CD4-positive, alpha-beta T cell treated with Interleukin-1 beta for 1 hour (primary cell): ENCODE measurements at places on chromosomes 16 and 17.

GRCh38 chr16:61681673-61682072 lies 354.6 kb downstream of the CDH8 start:
- no peak for DNase-seq

- DNase-seq = no peak
These were observed 69.3 kb downstream of the ABCC1 start for GRCh38 chr16:16018705-16019104.

- DNase-seq = no peak
These were observed 6.0 kb downstream of the NAGPA start for GRCh38 chr16:5027575-5028235.

GRCh38 chr17:82378741-82379021 lies 7.1 kb downstream of the UTS2R start:
- no peak for DNase-seq

GRCh38 chr17:7132511-7133094 lies 18.0 kb upstream of the ASGR2 start:
- DNase-seq = peak; percentile 89

DNA sequence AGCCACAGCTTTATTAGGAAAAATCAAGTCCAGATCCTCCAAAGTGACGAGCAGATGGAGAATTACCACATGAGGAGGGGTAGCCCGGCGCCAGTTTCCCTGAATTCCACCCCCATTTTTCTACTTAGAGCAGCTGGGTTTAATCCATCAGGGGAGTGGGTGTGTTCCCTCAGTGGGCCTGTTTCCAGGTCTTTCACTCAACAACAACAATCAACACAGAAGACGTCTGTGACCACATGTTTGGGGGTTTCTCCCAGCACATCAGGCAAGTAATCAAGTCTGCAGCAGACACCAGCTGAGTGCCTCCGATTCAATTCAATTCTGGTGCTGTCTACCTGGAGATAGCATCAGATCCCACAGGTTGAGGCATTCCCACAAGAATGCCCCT lies 6.8 kb downstream of the SLC6A2 start:
- DNase-seq = no peak

DNA sequence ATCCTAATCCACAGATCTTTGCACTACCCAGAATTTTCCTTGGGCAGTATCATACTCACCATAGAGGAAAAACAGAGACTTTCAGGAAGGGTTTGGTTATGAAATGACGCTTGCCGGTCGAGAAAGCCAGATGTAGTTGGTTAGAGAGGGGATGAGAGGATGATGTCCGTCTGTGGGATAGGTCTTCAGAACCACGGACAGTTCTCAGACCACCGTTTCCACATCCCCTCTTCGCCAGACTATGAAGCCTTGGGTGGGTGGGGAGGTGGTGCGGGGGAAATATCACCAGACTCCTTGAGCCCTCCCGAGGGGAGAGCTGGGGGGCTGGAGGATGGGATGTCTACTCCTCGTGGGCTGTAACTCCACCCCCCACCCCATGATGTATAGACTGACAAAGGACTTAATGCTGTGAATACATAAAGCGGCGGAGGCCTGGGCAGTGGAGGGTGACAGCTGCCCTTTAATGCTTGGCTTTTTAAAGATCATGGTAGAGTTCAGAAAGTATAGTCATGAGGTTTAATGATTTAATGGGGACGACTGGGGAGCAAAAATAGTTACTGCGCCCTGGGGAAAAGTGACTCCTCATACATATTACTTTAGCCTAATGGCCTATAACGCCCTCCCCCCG lies 96.6 kb downstream of the MRM1 start:
- no peak for DNase-seq

GRCh38 chr17:75350706-75351105 lies 54.8 kb downstream of the GRB2 start:
- no peak for DNase-seq

- peak; percentile 55 for DNase-seq
These were observed 21.7 kb downstream of the KNOP1 start for GRCh38 chr16:19696328-19696727.

GRCh38 chr16:67847064-67847861 lies at the start of gene CENPT:
Gene CENPT, minus strand, starts transcription at chr16:67847693. Its CDS starts 13,834 bp downstream, at chr16:67833859.
- DNase-seq = no peak

GRCh38 chr16:51579652-51580360 lies 428.7 kb upstream of the SALL1 start:
- no peak for DNase-seq

- peak; percentile 23 for DNase-seq
These were observed 29.9 kb downstream of the PIEZO1 start for GRCh38 chr16:88754912-88755744.

DNA sequence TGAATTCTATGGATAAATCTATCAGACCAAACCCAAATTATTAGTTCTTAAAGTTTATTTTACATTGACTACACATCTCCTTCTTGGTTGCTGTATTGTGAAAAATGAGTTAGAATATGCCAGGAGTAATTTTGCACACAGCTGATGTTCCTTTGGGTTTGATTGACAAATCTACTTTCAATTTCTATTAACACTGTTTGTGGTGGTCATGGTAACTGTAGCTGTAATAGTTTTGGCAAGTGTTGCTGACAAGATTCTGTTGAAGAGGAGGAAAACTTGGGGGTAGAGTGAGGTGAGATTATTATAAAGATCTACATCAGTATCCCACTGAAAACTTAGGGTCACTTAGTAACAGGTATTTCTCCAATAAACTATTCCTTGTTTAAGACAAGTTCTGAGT lies 30.3 kb downstream of the MRTFB start:
- DNase-seq = no peak

GRCh38 chr17:44146375-44147346 lies 4.9 kb downstream of the HROB start:
- no peak for DNase-seq

DNA sequence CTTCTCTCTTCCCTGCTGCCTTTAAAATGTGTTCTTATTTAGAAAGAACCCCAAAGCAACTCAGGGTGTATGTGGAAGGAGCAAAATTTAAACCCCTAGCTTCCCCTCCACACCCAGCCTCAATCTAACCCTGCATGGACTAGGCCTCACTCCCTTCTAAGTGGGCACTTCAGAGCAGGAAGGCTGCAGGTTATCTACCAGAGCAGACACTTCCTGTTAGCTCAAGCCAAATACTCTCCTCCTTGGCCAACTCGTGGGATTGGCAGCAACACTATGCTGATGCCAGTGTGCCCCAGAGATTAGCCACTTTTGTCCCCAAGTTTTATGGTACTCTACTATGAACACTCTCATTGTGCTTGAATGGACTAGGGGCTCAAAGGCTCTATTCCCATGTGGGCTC lies 35.6 kb downstream of the CCDC42 start:
- no peak for DNase-seq

GRCh38 chr17:3003296-3004149 lies 59.9 kb downstream of the OR1D5 start:
- peak; percentile 62 for DNase-seq

DNA sequence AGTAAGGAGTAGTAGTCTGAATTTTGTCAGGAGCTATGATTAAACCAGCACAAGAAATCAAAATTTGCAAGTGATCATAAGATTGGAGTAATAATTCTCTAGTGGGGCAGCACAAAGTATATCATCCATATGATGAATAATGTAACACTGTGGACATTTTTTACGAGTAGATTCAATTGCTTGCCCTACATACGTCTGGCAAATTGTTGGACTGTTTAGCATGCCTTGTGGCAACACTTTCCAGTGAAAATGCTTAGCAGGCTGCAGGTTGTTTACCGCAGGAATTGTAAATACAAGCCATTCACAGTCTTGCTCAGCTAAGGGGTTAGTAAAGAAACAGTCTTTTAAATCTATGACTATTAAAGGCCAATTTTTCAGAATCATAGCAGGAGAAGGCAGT lies 35.7 kb downstream of the ATF7IP2 start:
- no peak for DNase-seq

GRCh38 chr17:36149296-36149820 lies 27.1 kb downstream of the TBC1D3B start:
- no peak for DNase-seq

DNA sequence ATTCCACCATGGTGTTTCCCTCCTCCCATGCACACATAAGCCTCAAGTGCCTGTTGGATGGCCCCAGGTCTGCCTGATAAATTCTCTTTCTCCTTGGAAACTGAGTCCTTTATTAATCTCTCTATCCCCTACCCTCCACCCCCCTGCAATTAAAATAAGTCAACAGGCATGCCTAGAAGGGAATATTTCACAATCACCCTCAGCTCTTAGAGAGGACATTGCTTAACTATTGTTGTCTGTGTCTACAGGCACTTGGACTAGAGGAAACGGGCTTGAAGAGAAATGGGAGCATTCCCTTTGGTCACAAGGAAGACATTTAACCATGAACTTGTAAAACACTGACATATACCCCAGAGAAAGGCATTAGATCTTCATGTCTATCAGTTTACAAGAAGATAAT lies 39.5 kb downstream of the RCVRN start:
- DNase-seq = no peak

DNA sequence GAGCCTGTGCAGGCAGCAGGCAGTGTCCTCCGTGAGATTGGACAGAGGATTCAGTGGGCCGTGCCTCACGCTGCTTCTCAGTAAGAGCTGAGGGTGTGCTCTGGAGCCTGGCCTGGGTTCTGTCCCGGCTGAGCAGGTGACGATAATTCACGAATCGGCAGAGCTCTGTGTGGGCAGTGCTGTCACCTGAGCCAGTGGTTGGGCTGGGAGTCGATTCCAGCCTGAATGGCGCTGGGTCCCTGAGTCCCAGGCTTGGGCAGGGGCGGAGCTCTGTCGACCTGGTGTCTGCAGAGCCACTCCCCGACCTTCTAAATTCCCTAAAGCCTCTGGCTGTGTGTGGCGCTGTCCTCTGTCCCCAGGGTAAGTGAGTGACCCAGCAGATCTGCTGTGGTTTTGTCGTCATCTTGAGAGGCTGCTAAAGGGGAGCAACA lies 8.4 kb downstream of the ACSF3 start:
- DNase-seq = no peak

DNA sequence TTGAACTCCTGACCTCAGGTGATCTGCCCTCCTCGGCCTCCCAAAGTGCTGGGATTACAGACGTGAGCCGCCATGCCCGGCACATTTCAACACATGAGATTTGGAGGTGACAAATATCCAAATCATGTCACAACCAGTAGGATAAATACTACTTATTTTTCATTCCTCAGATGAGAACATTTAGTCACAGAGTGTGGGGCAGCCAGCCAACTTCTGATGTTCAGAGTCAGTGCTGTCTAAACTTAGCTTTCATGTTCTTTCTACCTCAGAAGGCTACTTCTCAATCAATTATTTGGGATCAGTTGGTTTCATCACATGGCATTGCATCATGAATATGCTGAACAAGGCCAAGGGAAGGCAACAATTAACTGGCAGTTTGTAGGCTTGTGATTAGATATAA lies 134.5 kb downstream of the CDH13 start:
- no peak for DNase-seq

DNA sequence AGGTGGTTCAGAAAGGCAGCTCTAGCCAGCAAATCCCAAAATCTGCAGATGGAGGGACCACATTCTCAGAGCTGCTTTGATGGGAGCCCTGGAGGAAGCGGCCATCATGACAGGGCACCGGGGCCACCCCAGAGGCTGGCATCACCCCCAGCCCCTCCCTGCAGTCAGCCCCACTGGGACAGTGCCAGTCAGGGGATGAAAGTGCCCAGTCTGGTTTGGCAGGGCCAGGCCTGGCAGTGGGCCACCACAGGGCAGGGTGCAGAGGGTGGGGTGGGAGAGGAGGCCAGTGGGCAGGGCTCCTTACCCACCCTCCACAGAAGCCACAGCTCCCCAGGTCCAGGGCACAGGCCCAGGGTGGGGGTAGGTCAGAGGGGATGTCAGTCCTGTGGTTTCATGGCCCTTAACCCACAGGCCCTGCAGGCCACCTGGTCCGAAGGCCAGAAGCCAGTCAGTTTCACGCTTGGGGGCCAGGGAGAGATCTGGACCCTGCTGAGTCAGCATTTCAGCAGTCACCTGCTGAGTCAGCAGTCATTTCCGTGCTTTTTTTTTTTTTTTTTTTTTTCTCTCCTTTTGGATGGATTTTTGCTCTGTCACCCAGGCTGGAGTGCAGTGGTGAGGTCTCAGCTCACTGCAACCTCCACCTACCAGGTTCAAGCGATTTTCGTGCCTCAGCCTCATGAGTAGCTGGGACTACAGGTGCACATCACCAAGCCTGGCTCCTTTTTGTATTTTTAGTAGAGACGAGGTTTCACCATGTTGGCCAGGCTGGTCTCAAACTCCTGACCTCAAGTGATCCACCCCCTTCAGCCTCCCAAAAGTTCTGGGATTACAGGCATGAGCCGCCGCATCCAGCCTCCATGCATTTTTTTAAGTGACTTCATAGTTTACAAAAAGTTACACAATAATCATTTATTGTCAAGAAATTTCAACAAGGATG lies 10.4 kb downstream of the SLC25A10 start:
- no peak for DNase-seq

DNA sequence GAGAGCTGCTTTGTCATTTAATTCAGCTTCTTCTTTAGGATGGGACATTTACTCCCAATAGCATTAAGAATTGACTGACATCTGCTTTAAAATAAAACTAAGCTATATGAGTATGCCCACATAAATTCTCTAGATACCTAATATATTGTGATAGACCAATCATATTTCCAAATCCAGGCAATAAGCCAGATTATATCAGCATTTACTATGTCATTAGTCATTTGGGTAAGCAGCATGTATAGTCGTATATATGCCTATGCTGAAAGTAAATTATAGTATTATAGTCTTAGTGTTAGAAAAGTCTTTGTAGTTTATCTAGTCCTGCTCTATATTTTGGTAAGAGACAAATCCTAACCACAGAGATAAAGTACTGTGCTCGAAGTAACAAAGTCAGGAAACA lies 958.1 kb downstream of the KCNJ2 start:
- no peak for DNase-seq

GRCh38 chr17:343211-343610 lies 9.4 kb downstream of the RPH3AL start:
- no peak for DNase-seq

DNA sequence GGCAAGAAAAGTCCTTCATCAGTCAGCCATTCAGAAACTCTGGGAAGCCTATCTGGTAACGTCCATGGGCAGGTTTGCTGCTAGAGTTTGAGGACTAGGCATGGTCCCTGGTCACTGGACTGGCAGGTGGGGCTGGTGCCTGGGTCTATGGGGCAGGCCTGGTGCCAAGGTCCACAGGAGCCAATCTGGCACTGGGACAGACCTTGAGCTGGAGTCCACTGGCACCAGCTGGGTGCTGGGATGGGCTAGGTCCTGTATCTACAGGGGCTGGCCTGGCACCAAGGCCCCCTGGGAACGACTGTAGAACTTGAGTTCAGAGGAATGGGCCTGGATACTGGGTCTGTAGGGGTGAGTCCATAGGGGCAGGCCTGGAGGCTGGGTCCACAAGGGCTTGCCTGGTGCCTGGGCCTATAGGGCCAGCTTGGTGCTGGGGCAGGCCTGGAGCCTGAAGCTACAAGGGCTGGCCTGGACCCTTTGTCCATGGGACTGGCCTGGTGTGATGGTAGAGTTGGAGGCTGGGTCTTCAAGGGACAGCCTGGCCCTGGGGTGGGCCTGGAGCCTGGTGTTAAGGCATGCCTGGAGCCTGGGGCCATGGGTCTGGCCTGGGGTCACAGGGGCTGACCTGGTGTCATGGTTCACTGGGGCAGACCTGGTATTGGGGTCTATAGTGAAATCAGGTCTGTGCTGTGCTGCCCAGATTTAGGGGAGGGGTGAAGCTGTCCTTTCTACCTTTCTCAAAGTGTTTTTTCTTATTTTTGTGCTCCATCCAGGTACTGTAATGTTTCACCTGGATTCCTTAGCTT lies 30.5 kb upstream of the NKD1 start:
- no peak for DNase-seq

- DNase-seq = no peak
These were observed 3.7 kb downstream of the CMTM1 start for GRCh38 chr16:66569827-66570405.
